ENCODE measurements at places on chromosomes 12 and 14.

DNA sequence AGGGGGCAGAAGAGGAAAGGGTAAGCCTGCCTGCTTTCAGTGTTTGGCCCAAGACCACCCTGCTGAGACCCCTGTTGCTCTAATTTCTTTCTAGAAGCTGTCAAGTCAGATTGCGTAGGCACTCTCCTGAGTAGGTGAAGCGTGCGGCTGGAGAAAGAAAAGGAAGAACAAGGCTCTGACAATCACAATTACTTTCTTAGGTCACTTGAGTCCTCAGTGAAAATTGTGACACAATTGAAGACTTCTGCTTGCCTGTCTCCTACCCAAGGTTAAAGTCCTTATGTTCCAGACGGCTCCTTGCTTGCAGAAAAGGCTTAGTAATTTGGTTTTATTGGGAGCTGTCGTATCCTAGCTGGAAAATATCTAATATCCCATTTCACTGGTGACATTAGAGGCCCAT, 721 bp upstream of the CTSG start:
- DNase-seq, result no peak

- DNase-seq, result no peak
These were observed 27.9 kb downstream of the WNT5B start for GRCh38 chr12:1656902-1657301.

GRCh38 chr12:64992641-64993040, 128.5 kb downstream of the WIF1 start:
- DNase-seq, result no peak

GRCh38 chr12:19978193-19978592, 390.1 kb upstream of the PDE3A start:
- DNase-seq, result peak; percentile 78

DNA sequence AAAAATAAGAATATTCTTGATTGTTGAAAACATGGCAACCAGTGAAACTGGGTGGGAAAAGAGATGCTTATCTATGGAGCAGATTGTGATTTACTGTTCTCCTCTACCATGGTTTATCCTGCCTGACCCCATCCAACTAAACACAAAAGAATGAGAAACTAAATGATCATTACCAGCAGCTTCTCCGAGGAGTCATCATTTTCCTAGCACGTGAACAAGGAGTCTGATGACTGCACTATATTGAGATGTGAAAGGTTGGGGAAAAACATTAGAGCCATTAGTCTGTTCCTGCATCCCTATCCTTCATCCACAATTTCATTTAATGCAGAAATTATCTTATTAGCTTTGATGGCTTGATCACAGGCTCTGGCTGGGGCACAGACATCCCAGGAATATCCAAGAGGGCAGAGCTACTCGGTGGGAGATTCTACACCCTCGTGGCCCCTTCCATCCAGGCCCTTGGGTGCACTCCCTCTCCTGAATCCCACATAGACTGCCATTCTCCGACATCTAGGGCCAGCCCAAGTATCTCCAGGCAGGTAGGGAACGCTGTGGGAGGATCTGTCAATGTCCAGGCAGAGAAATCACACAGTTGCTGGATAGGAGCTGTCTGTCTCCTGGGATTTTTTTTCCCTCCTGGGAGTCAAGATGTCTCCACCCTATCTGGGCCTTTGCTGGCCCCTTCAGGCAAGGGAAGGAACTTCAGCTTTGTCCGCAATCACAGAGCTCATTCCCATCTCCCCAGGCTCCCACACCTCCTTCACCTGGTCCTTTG, 43.3 kb upstream of the DHRS4 start:
- no peak for DNase-seq

- DNase-seq, result no peak
These were observed 1.5 kb upstream of the LGALS3 start for GRCh38 chr14:55127460-55127951.

Data from muscle of leg (tissue), 16 donors.